ENCODE measurements at places on chromosomes 11 and 22.

GRCh38 chr11:16078936-16079335, 277.4 kb downstream of the SOX6 start:
- no peak for DNase-seq

DNA sequence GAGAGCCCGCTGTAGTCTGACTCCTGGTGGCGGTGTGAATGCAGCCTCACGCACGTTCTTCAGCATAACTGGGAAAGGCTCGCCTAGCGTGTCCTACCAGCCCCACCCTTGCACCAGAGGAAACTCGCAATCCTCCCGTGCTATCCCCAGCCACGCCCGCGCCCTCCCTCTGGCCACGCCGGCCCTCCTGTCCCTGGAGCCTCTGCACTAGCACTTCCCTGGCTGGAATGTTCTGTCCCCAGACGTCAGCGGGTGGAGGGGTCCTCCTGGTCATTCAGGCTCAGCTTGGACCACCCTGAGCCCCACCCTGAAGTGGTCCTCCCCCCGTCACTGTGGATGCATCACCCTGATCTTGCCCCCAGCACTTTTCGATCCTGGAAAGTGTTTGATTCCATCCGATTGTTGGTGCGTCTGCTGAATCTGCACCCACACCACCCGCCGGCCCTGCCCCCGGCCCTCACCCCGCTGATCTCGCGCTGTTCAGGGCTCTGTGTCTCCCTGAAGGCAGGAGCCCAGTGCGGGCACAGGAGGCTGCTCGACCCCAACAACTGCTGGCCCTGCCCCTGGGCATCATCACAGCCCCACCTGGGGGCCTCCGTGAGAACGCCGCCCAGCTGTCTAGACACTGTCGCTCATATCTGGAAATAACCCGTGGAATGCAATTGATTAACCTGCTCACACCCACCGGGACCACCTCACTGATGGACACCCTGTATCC, 437.0 kb downstream of the TBC1D22A start:
- no peak for DNase-seq

GRCh38 chr11:60844045-60844869, 2.3 kb downstream of the CCDC86 start:
- DNase-seq, result no peak

DNA sequence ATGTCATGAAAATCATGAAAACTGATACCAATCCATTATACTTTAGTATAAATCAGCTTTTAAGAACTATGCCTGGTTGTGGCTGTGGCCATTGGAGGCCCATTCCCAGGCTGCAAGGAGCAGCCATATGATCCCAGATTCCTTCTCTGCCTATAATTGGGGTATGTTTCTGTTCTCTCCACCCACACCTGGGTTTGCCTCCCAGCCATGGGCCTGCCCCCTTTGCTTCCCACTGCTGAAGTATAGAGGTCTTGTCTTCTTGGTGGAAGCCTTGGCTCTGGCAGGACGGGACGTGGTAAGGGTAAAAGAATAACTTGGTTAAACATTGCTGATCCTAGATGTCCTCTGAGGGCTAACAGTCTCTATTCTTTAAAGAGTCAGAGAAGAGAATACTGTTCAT, 2.4 kb downstream of the MICAL2 start:
- no peak for DNase-seq

GRCh38 chr11:68684385-68685356, at the start of gene GAL:
TSS of gene GAL (plus strand) at chr11:68684544. CDS start at chr11:68684924, 380 bp downstream.
- peak; percentile 29 for DNase-seq

GRCh38 chr11:125451400-125452124, 44.5 kb downstream of the FEZ1 start:
- DNase-seq, result peak; percentile 22

DNA sequence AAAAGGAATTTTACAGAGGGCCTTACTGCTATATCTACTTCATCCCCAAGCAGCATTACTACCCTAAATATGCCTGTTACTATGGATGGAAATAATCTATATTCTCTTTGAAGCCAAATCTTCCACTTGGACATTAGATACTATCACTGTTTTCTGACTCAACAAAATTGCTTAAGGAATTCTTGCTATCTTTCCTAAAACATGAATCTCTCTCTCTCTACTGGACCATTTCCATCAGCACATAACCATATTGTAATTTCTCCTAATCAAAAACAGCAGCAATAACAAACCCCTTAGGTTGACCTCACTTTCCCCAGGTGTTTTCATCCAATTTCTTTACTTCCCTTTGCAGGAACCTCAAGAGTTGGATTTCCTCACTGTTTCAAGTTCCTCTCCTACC, 67.9 kb upstream of the BLID start:
- no peak for DNase-seq

- no peak for DNase-seq
Observed at GRCh38 chr11:91066456-91067047, 843.7 kb upstream of the CHORDC1 start.

DNA sequence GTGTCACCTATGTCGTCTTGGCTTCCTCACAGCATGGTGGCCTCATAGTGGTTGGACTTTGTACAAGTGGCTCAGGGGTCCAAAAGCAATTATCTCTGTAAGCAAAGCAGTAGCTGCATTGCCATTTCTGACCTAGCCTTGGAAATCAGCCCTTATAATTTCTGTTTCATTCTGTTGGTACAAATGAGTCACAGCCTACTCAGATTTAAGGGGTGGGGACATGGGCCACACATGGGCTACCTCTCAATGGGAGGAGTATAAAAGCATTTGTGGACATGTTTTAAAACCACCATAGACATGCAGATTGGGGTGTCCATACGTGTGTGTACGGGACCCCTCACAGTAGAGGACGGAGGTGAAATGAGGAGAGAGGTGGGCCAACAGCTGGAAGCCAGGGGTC, 41.6 kb downstream of the CHRDL2 start:
- DNase-seq, result no peak

- DNase-seq, result no peak
Observed at GRCh38 chr11:10282117-10282516, 11.9 kb downstream of the SBF2 start.

- DNase-seq, result no peak
Observed at GRCh38 chr22:48739348-48740085, 1088.2 kb downstream of the BRD1 start.

GRCh38 chr11:69079661-69080256, 31.0 kb downstream of the TPCN2 start:
- DNase-seq, result no peak

DNA sequence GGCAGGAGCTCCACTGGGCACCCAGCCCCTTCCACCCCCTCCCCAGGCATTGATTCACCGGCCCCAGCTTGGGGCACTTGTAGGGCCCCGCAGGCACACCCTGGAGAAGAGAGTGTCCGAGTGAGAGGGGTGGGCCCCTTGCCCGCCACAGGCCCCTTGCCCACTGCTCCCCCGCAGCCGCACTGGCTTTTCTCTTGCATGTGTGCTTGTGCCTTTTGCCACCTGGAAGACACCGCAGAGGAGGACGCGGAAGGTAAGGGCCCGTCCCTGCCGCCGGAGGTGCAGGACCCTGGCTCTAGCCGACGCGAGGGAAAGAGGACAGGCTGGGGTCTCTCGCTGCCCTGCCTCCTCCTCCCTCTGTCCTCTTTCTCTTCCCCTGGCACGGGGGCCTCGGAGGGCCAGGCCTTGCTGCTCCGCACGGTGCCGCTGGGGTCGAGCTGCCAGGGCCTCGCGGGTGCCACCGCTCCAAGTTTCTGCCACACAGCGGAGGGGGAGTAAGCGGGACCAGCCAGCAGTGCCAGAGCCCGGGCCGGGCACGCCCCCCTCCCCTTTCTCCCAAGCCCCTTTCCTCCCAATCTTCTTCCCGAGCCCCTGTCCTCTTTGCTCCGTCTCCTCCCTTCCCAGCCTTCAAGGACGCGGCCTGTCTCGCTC, 9.5 kb downstream of the TNNT3 start:
- no peak for DNase-seq

- DNase-seq, result no peak
Observed at GRCh38 chr11:32427935-32428664, 7.2 kb downstream of the WT1 start.

DNA sequence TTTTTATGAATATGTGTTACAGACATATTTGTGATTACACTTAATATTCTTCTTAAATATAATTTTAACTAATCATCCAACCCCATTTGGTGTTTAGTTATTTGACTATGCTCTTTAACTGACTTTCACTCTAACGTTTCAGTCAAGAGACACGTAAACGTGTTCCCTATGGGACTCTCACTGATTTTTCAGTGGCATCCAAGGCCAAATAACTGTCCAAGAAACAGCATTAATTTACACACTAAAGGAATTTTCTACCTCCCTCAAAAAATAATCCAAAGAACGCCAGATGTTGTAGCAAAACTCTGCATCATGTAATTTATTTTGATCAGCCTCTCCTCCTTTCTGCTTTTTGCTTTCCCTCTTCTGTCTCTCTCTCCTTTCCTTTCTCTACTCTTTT, 44.0 kb upstream of the NOX4 start:
- DNase-seq, result no peak

GRCh38 chr11:129018126-129018525, 75.5 kb upstream of the TP53AIP1 start:
- no peak for DNase-seq

GRCh38 chr11:113521737-113522517, 46.7 kb upstream of the DRD2 start:
- no peak for DNase-seq

GRCh38 chr11:34269694-34270245, 88.0 kb downstream of the ABTB2 start:
- no peak for DNase-seq

DNA sequence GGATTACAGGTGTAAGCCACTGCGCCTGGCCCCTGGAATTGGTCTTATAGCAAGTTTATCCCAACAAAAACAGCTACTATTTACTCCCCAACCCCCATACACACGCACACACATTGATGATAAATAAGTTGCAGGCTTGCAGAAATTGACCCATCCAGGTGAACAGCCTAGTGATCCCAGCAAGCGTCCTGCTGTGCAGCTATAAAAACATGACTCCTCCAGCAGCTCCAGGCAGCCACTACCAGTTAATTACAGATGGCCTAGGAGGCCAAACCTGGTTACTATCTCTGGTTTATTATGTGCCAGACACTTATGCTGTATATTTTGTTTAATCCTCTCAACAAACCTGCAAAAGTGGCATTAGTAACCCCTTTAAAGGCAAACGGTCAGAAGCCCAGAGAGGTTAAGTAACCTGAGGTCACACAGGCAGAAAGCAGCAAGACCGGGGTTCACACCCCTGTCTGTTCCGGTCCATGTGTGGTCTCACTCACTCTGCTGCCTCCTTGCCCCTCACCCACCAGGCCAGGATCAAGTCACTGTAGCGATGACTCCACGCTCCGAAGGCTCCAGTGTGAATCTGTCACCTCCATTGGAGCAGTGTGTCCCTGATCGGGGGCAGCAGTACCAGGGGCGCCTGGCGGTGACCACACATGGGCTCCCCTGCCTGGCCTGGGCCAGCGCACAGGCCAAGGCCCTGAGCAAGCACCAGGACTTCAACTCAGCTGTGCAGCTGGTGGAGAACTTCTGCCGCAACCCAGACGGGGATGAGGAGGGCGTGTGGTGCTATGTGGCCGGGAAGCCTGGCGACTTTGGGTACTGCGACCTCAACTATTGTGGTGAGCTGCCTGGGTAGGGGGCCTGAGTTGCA, 6.6 kb downstream of the F2 start:
- no peak for DNase-seq

- DNase-seq, result no peak
Observed at GRCh38 chr11:116189408-116190170, 583.2 kb downstream of the BUD13 start.

DNA sequence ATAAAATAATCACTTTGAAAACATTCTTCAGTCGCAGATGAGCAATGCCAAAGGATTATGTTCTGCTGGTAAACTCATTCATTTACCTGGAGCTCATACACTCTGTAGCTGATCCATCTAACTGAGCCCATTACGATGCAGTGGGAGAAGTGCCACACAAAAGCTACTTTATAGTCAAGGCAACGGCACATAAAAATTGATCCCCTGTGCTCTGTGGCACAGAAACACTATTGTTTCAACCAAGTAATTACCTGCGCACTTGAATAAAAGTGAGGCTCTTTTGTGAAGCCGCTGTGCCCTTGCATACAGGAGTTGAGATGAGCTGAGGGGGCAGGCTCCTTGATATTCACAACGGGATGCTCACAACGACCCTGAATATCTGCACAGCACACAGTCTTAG, 7.2 kb downstream of the DKK3 start:
- no peak for DNase-seq

DNA sequence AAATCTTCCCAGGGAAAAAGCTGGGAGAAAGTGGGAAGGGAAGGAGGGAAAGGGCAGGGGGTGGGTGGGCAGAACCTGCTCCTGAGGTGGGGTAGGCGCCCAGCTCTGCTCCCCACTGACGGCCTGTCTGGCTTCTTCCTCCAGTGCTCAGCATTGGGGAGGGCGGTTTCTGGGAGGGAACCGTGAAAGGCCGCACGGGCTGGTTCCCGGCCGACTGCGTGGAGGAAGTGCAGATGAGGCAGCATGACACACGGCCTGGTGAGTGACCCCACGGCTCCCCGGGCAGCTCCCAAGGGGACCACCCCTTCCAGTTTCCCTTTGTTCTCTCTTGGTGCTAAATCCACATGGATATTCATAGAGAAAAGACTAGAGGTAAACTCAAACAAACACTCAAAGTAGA, 25.9 kb downstream of the SHANK3 start:
- no peak for DNase-seq

GRCh38 chr22:19291218-19291579, 320 bp downstream of the CLTCL1 start:
- DNase-seq, result peak; percentile 34

DNA sequence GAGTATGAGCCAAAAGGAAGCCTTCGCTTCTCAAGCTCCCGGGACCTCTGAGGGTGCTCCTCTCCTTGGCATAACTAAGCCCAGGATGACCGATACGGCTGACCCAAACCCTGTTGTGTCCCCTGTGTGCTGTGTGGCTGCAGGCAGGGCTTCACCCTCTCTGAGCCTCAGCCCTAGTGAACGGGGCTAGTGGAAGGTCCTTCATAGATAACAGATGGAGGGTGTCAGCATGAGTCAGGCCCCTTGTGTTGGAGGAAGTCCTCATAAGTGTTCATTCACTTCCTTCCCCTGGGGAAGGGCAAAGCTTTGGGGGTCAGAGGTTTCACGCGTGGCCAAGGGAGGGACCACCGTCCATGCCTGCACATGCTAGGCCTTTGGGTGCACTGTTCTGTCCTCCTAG, 21.5 kb downstream of the SHISAL1 start:
- DNase-seq, result no peak

- DNase-seq, result no peak
Observed at GRCh38 chr11:61002598-61002997, 31.1 kb downstream of the CD6 start.

DNA sequence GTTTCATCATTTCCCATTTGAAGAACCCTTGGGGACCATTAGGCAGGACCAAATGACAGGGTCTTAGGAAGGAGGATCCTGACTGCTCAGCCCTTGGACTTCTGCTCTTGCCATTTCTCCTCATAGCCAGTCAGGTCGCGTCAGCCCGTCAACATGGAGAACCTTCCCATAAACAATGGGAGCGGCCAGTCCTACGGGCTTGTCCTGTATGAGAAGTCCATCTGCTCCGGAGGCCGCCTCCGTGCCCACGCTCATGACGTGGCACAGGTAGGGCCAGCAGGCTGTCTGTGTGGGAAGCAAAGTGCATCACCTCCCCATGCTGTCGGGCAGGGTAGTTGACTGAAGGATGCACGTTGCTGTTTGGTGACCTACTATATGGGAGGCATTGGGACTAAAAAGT, 19.6 kb upstream of the GLB1L2 start:
- no peak for DNase-seq
